ENCODE measurements at places on chromosomes 12 and 14. TPM values are rescaled to one million over a fixed set of nuclear protein-coding genes. Genes with fewer than 3 reads are reported as not detected.
A peak's percentile ranks its signal among the peaks of the same experiment; 100 is the strongest.

Gene FERMT2
- 6.3 TPM for total RNA-seq

Gene TMPRSS12
- total RNA-seq = not detected

DNA sequence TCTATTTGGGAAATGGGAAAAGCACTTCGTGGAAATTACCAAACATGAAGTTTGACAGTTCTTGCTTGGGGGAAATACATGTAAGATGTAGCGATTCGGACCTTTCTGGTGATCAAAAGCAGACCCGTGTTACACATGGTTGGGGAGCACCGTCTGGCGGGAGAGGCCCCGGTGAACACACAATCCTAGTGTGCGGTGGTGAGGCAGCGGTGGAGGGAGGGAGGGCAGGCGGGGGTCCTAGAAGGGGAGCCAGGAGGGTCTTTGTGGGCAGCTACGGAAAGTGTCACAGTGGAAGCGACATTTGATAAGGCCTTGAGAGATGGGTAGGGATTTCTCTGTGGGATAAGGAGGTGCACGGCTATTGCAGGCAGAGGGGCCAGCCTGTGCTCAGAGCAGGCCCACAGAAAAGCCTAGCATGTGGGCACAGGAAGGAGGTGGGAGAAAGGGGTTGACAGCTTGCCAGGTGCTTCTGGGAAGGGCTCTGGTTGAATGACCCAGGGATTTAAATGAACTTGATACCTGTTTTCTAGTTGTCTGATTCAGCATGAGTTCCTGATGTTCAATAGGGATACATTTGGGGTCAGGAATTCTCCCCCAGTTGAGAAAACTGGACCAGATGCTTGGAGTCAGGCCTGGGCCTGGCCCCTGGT lies 7.2 kb downstream of the MVK start:
- DNase-seq = no peak

Gene SERPINA10
- 0.74 TPM for total RNA-seq

- DNase-seq = peak; percentile 22
These were observed 331.4 kb downstream of the TMTC2 start for GRCh38 chr12:83018088-83018487.

Gene TMEM121
- 0.82 TPM for total RNA-seq

Gene GZMH
- total RNA-seq = 0.53 TPM

All from colonic mucosa (tissue), 4 donors.